ENCODE measurements at places on chromosomes 2 and 18.

- no peak for DNase-seq
These were observed 492.3 kb upstream of the ZEB2 start for GRCh38 chr2:145012214-145012670.

DNA sequence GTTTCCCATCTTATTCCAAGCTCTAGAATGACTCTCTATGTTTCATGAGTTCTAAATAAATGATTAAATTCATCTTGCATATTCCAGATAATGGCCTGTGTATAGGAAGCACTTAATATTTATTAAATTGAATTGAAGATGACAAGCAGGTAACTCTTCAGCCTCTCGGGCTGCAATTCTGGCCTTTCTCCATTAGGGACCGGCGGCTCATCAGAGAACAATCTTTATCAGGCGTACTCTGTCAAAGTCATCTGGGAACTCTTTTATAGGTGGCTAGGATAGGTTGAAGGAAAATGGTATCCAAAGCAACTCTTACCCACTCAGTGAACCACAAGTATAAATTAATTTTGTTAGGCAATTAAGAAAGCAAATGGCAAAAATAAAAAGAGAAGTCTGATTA is 308.5 kb downstream of the NOL4 start:
- DNase-seq: no peak

DNA sequence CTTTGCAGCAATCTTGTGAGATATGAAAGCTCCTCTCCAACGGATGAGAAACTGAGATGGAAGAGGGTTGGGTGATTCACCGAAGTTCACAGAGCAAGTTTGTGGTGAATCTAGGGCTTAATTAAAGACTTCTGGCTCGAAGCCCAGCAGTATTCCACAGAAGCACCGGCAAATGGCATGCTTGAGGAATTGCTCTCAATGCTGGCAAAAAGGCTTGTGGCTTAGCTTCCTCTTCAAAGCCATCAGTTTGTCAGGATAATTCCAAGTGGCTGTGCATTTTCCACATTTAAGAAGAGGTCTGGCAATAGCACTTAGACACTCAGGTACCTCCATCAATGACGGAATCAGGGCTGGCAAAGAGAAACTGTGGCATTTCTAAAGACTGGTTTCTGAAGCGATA is 98.7 kb upstream of the SLC66A3 start:
- no peak for DNase-seq

GRCh38 chr18:27214831-27215230 is 29.7 kb upstream of the CHST9 start:
- no peak for DNase-seq

- no peak for DNase-seq
These were observed 173.3 kb upstream of the SPRED2 start for GRCh38 chr2:65605743-65606058.
